ENCODE measurements at places on chromosomes 2 and 18. TPM values are rescaled to one million over a fixed set of nuclear protein-coding genes. Genes with fewer than 3 reads are reported as not detected.

REG3G gene
- not detected for total RNA-seq

AKAIN1 gene
- total RNA-seq = not detected

CNNM4 gene
- 6.3 TPM for total RNA-seq

TUBB8B gene
- not detected for total RNA-seq

ABCG8 gene
- not detected for total RNA-seq

RTKN gene
- 63.0 TPM for total RNA-seq

DUSP2 gene
- 1.3 TPM for total RNA-seq

LIPT1 gene
- 13.1 TPM for total RNA-seq

USP40 gene
- 67.3 TPM for total RNA-seq

DOK6 gene
- total RNA-seq = not detected

IL1RL2 gene
- total RNA-seq = not detected

SAP130 gene
- total RNA-seq = 23.5 TPM

SLC4A5 gene
- total RNA-seq = 0.12 TPM

ARPC2 gene
- 284 TPM for total RNA-seq

PXDN gene
- total RNA-seq = 114 TPM

DPP10 gene
- total RNA-seq = not detected

ELOA2 gene
- total RNA-seq = not detected

IL37 gene
- not detected for total RNA-seq

SERPINB5 gene
- total RNA-seq = 330 TPM

FAM110C gene
- total RNA-seq = 8.3 TPM

RAB3GAP1 gene
- 70.1 TPM for total RNA-seq

KLHL30 gene
- total RNA-seq = 0.27 TPM

CCDC68 gene
- 3.3 TPM for total RNA-seq

FOXD4L1 gene
- 0.63 TPM for total RNA-seq

CRYGD gene
- not detected for total RNA-seq

DNAJC5G gene
- not detected for total RNA-seq

CAPN14 gene
- not detected for total RNA-seq

MOCOS gene
- 69.1 TPM for total RNA-seq

POTEJ gene
- not detected for total RNA-seq

CD8A gene
- not detected for total RNA-seq

LRRTM1 gene
- not detected for total RNA-seq

SATB2 gene
- 22.2 TPM for total RNA-seq

TSGA10 gene
- 7.9 TPM for total RNA-seq

ATP8B1 gene
- total RNA-seq = 1.4 TPM

TRMT61B gene
- 13.4 TPM for total RNA-seq

ASPRV1 gene
- total RNA-seq = 0.23 TPM

RFTN2 gene
- not detected for total RNA-seq

MAP2 gene
- 16.2 TPM for total RNA-seq

KDSR gene
- total RNA-seq = 97.4 TPM

GBX2 gene
- total RNA-seq = not detected

AOX1 gene
- total RNA-seq = 76.6 TPM
